Stimulated activated CD4-positive, alpha-beta T cell treated with anti-CD3 and anti-CD28 coated beads, TNF-alpha, amount 100 ng/mL, for 48 hours (primary cell): ENCODE measurements at places on chromosomes 16 and 17.

DNA sequence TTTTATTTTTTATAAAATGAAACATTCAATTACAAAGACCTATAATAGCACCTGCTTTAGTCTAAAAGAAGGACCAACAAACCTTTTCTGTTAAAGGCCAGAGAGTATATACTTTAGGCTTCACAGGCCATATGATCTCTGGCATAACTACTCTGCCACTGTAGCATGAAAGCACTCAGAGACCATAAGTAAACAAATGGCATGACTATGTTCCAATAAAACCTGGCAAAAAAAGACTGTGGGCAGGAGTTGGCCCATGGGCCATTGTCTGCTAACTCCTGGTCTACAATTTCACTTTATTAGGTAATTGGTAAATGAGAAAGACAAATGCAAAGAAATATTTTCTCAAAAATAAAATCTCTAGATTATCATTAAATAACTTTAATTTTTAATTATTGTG, 14.9 kb downstream of the CEP112 start:
- no peak for DNase-seq

DNA sequence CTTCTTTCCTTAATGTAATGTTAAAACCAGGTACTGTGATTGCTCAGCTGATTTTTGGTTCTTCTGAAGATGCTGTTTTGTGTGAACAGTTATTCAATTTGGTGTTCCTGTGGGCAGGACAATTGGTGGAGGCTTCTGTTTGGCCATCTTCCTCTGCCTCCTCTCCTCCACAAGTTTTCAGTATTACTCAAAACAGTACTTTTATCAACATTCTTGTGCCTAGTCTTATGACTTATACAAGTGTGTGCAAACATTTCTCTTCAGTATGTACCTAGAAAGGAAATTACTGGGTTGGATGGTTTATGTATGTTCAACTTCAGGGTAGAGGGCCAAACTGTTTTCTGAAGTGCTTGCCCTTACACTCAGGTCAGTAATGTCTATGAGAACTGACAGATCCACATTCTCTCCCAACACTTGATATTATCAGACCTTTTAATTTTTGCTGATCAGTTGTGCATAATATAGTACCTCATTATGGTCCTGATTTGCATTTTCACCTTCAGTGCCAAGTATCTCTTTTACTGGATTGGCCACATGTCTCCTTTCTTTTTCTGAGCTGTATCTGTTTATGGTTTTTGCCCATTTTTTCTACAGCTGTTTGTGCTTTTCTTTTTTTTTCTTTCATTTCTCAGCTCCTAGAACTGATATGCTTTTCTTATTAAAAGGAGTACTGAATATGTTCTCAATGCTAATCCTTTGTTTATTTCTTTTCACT, 50.9 kb downstream of the ERCC4 start:
- no peak for DNase-seq

DNA sequence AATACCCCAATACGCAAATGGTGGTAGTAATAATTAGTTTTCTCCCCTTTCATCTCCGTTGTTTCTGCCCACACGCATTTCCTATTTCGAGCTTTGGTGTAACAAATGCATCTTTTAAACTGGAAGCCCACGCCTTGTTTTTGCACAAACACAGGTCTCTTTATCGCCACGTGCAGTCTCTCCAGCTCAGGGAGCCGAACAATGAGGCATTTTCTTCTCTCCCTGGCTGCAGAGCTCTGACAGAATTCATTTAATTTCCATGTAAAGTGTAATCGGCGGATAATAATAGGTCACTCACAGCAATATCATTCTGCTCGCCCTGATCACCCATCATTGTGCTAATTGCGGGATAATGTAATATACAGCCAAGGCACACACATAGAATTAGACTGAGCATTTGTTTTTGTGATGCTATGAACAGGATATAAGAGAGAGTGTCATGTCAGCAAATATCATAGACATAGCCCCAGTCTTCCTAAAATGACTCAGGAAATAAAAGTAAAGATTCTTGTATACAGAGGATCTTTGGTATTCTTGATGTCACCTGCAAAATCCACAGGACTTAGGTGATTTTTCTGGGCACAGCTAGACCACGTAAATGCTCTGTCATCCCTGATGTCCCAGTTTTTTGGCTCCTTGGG, 452.6 kb upstream of the CDH11 start:
- no peak for DNase-seq

GRCh38 chr17:50213026-50214022, 11.9 kb upstream of the COL1A1 start:
- peak; percentile 20 for DNase-seq

DNA sequence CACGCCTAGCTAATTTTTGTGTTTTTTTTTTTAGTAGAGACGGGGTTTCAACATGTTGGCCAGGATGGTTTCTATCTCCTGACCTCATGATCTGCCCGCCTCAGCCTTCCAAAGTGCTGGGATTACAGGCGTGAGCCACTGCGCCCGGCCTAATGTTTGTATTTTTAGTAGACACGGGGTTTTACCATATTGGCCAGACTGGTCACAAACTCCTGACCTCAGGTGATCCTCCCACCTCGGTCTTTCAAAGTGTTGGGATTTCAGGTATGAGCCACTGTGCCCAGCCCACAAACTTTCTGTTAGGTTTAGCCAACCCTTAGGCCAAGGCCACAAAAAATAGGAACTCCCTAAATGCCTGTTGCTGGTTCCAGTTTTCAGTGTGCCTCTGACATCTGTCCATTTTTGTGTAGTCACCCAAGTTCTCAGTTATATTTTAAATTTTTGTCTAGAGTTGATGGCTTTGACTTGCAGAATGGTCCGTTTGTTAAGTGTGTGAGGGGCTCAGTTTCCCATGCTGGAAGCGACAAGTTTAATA, 12.7 kb downstream of the CCL16 start:
- DNase-seq: no peak

GRCh38 chr17:20122254-20122879, 113.2 kb downstream of the SPECC1 start:
- no peak for DNase-seq

GRCh38 chr16:73616166-73616753, 568.3 kb upstream of the ZFHX3 start:
- no peak for DNase-seq

DNA sequence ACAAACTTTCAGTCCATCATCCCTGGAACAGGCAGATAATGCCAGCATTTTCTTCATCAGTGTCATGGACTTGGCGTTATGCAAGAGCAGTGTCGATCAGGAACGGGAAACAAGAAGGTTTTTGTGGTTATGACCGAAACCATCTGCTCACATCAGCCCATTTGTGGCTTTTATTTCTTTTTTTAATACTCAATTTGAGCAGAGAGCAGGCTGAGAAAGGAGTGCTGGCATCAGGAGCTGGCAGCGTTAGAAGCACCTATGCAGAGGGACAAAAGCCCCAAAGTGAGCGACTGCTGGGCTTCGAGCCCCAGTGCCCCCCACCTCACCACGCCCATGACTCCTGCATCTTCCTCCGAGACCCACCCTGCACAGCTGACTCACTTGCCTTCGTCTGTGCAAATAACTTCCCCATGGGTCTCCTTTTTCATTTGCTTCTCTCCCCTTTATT, 16.2 kb upstream of the CD300E start:
- DNase-seq: no peak

GRCh38 chr17:16158714-16159113, 56.6 kb downstream of the NCOR1 start:
- no peak for DNase-seq
